Renal pelvis (tissue), 12 donors: ENCODE measurements at places on chromosomes 12 and 14. TPM values are rescaled to one million over a fixed set of nuclear protein-coding genes. Genes with fewer than 3 reads are reported as not detected.

DAO gene
- 1.5 TPM for polyA plus RNA-seq

HNF1A gene
- 25.7 TPM for polyA plus RNA-seq

KRT85 gene
- not detected for polyA plus RNA-seq

DBX2 gene
- polyA plus RNA-seq: not detected

NUP107 gene
- polyA plus RNA-seq: 90.5 TPM

MYH6 gene
- 0.17 TPM for polyA plus RNA-seq

SLC35E3 gene
- polyA plus RNA-seq: 18.9 TPM

CAPS2 gene
- 7.2 TPM for polyA plus RNA-seq

NYNRIN gene
- polyA plus RNA-seq: 44.1 TPM

GLI1 gene
- polyA plus RNA-seq: 20.2 TPM

RBP5 gene
- 52.3 TPM for polyA plus RNA-seq

ANKRD9 gene
- 7.5 TPM for polyA plus RNA-seq

KERA gene
- not detected for polyA plus RNA-seq

HOXC10 gene
- polyA plus RNA-seq: 58.4 TPM

TC2N gene
- polyA plus RNA-seq: 9.6 TPM

NAP1L1 gene
- polyA plus RNA-seq: 759 TPM

COL2A1 gene
- 60.3 TPM for polyA plus RNA-seq

FOXM1 gene
- polyA plus RNA-seq: 37.4 TPM

GLIPR1L2 gene
- 2.2 TPM for polyA plus RNA-seq

FAM181A gene
- polyA plus RNA-seq: not detected

GPR68 gene
- polyA plus RNA-seq: 3.8 TPM
